ENCODE measurements at places on chromosomes 3 and 15.

- DNase-seq = no peak
Measured at GRCh38 chr15:52496776-52497470, 31.8 kb downstream of the MYO5A start.

DNA sequence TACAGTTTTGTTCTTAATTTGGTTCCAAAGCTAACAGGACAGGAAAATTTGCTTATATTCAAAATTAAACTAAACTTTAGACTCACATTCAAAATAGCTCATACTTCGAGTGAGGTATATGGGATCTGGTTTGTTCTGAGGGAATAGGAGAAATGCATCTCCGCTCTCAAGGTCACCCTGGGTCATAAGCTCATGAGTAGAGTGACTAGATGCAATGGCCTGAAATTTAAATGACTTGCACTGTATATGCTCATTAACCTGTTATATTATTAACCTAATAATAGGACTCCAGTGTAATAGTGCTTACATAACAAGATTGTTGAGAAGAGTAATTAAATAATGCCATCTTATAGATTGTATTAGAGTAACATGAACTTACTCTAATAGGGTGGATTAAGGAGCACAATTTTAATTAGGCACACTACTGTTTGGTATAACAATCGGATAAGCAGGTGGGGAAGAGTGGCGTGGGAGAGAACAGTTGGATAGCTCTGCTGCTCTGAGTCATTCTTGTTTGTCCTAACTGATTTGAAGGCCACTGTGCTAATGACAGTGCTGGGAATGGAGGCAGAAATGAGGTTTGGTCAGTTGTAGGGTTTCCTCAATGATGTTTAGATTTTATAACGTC, 5.2 kb downstream of the NKTR start:
- DNase-seq = no peak

DNA sequence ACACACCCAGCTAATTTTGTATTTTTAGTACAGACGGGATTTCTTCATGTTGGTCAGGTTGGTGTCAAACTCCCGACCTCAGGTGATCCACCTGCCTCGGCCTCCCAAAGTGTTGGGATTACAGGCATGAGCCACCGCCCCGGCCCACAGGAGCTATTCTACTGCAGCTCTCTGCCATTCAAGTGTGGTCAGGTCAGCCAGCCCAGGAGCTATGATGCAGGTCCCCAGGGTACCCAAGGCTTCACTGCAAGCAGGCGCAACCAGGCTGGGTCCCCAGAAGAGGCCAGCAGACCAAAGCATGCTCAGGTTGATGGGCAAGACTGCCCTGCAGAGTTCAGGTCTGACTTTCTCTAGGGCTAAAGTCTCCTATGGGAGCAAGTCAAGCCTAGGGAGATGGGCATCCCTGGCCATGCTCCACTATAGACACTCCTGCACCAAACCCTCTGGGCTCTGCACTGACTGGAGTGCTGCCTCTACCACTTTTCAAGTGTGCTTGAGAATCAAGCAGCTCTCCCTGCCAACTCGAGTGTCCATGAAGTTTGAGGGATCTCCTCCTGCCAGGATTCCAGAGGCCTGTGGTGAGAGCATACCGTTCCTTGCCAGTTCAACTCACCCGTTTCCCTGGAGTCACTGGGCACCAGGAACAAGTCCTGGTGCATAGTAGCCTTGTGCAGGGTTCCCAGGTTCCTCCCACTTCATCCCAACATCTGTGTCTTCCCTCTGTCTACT, 30.9 kb downstream of the MYO9A start:
- no peak for DNase-seq

DNA sequence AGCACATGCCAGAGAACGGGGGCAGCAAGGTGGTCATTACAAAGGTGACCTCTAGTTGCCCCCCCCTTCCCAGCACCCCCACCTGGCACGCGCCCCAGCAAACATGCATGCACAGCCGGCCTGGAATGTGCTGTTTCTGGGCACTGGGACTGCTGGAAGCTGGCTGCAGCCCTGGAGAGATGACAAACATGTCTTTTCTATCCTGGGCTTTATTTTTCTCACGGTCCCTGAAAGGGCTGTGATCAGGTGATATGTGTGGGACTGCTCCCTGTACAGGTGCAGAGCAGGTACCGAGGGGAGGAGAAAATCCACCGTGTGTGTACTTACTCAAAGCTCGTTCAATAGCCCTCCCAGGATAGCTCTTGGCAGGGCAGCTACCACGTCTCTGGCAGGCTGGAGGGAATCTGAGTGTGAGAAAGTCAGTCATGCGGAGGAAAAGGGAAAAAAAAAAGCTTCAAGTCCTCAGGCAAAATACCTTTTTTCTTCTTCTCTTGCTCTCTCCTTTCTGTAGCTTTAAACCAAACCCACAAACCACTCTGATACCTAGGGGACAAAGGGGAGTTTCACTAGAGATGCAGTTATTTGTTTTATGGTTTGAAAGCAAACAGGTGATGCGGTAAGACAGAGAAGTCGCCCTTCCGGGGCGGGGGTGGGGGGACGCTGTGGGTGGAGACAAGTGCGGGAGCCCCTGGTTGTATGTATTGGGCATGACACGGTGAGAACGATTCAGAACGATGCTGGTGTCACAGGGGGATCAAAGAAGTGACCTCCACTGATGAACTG, 5.0 kb upstream of the HES1 start:
- DNase-seq = peak; percentile 70

DNA sequence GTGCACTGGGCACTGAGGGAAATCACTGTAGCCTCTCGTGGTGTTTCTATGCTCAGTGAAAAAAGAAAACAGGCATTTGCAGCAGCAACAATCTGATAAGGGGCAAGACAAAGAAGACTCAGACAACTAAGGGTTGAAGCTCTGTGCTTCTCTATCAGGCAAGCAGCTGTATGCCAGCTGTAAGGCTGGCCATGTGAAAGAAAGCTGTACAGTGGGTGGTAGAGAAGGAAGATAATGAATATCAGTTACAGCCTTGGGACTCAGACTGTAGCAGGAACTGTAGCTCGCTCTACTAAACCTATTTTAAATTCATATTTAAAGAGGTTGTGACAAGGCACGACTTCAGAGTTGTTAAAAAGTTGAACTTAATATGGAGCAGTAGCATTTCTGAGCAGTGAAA, 76.3 kb downstream of the VGLL3 start:
- DNase-seq = no peak

DNA sequence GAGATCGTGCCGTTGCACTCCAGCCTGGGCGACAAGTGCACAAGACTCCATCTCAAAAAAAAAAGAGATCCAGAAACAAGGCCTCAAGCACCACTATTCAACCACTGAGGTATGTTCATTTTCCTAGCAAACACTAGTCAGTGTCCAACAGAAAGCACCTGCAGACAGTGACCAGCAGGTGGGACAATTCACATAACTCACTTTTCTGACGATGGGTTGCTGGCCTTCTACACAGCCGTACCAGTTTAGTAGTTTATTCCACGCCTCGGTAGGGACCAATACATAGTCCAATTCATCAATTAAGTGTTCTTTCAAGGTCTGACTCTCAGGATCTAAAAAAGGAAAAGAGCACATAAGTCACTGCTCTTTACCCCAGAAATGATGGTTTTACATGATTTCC, 12.4 kb downstream of the USP4 start:
- DNase-seq = peak; percentile 52

DNA sequence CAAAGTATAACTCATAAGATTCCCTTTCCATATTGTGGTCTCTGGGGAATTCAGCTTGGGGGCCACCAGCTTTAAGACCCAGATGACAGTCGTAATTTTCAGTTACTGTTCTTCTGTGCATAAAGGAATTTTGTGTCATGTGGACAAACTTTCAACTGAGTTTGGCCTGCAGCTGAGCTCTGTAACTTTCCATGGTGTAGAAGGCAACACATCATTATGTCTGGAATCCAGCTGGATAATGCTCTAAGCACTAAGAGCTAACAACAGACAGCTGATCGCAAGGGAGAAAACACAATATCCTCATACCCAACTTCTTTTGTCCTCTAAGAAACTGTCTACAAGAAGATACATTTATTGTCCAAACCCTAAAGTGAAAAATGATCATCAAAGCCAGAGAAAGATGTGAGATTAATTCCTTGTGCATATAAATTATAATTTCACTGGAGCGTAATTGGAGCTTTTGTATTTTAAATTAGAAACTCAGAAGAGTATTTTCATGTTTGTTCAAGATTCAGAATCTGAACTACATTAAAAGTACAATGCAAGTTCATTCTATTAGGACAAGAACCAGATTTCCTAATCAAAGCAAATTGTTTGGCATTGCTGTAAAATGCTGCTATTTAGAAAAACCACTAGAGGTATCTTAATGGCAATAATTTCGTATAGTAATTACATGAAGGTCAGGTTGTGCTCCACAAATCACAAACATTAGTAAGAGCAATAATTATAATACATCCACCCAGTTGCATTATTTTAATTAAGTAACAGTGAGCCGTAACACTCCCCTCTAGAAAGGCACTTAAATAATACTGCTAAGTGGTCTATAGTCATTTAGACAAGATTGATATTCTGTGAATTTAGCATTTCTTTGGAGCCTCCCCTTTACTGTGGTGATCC, 218.8 kb downstream of the ATP8B4 start:
- DNase-seq = no peak

DNA sequence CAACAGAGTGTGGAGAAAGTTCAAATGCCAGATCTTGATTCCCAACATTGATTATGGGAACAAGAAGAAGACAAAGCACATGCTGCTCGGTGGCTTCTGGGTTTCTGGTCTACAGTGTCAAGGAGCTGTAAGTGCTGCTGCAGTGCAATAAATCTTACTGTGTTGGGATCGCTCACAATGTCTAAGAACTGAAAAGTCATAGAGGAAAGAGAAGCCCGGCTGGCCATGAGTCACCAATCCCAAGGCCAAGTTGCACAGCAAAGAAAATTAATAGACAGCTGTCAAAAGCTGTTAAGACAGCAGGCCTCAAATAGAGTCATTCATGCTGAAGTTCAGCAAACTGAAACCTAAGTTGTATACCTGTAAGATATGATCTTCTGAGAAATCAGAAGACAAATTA, 33.2 kb upstream of the SPPL2A start:
- DNase-seq = no peak
